ENCODE measurements at places on chromosomes 13 and 19.

DNA sequence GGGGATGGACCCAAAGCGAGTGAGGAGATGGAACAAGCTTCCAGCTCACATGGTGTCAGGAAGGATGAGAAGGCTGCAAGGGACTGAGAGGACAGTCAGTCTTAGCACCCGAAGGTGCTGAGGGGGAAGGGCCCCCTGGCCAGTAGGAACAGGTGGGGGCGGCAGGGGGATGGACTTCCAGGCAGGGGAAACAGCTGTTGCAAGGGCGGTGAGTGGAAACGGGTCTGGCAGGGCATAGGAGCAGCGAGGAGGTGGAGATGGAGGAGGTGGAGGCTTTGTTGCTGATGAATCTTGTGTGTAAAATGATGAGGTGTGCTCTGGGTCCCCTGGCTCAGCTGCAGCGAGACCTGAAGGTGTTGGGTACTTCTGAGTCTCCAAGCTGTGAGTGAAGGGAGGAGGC lies 1.2 kb downstream of the MAP1S start:
- DNase-seq = no peak

GRCh38 chr13:32639502-32640105 lies 53.4 kb downstream of the PDS5B start:
- no peak for DNase-seq

- no peak for DNase-seq
Observed at GRCh38 chr13:75302071-75302698, 179.8 kb downstream of the TBC1D4 start.

DNA sequence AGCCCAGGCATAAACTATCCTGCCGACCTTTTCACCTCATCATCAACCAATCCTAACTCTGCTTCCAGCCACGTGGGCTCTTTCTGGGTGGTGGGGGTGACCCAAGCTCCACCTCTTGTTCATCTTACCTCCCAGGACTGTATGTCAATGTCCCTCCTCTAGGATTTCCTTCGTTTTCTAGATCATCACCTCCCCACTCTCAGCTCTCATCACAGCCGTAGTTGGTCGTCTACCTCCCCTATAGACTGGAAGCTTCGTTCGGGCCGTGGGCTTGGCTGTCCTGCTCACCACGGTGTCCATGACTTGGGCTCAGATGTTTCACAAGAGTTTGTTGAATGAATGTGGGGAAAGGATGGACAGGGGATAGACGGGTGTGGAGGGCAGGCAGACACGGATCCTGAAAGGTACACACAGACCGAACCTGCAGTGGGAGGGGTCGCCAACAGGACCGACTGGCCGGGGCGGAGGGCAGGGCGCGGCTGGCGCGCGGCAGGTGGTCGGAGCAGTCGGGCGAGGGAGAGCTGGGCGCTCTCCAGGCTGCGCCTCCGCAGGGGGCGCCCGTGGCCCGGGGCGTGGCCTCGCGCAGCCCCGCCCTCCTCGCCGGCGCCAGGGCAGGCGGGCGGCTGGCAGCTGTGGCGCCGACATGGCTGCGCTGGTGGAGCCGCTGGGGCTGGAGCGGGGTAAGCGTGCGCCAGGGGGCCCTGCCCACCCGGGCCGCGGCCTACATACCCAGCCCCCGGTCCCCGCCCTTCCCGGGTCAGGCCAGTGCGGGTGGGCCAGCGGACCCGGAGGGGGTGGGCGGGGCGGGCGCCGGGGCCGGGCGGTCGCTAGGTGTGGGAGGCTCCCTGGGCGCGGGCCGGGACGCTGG lies at the start of gene LIN7B:
Gene LIN7B, plus strand, starts transcription at position 609 of the 868 bp plus-strand sequence. Its CDS starts 35 bp downstream, at position 644.
- DNase-seq = no peak

GRCh38 chr13:43546251-43546650 lies 240.5 kb downstream of the ENOX1 start:
- DNase-seq = no peak

DNA sequence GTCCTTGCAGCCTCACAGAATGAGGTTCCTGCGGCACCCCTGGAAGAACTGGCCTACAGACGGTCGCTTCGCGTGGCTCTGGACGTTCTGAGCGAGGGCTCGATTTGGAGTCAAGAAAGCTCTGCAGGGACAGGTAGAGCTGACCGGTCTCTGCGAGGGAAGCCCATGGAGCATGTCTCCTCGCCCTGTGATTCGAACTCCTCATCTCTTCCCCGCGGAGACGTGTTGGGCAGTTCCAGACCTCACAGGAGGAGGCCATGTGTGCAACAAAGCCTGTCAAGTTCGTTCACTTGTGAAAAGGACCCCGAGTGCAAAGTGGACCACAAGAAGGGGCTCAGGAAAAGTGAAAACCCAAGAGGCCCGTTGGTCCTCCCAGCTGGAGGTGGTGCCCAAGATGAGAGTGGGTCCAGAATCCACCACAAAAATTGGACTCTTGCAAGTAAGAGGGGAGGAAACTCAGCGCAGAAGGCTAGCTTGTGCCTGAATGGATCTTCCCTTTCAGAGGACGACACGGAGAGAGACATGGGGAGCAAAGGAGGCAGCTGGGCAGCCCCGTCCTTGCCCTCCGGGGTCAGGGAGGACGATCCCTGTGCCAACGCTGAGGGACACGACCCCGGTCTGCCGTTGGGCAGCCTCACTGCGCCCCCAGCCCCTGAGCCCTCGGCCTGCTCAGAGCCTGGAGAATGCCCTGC lies 23.4 kb upstream of the NDUFS7 start:
- no peak for DNase-seq

- no peak for DNase-seq
Observed at GRCh38 chr13:74077792-74078191, 56.4 kb downstream of the KLF12 start.

GRCh38 chr19:29293736-29294342 lies 80.9 kb upstream of the UQCRFS1 start:
- DNase-seq = no peak

DNA sequence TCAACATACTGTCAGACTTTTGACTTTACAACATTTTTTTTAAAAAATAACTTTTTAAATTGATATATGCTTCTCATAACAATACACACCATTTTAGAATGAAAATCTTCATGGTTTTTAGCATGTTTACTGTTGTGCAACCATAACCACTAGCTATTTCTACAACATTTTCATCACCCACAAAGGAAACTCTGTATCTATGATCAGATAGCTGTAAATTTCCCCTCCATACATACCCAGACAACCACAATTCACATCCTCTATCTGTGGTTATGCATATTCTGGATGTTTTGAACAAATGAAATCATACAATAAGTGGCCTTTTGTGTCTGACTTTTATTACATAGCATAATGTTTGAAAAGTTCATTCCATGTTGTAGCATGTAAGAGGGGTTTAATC lies 1666.0 kb downstream of the EFNB2 start:
- no peak for DNase-seq

GRCh38 chr13:112057736-112058518 lies 9.0 kb upstream of the SOX1 start:
- no peak for DNase-seq

- DNase-seq = no peak
Observed at GRCh38 chr13:65595916-65596315, 1634.2 kb downstream of the PCDH9 start.

Data from stimulated activated CD4-positive, alpha-beta T cell treated with anti-CD3 and anti-CD28 coated beads, Interleukin-1b, Interleukin-23, amount 100 ng/mL, for 1 hour (primary cell).